Right ventricle myocardium inferior (tissue), 1 donor: ENCODE measurements at places on chromosomes 5 and 9.

GRCh38 chr5:60977956-60978737 is 33.1 kb downstream of the NDUFAF2 start:
- no peak for DNase-seq

DNA sequence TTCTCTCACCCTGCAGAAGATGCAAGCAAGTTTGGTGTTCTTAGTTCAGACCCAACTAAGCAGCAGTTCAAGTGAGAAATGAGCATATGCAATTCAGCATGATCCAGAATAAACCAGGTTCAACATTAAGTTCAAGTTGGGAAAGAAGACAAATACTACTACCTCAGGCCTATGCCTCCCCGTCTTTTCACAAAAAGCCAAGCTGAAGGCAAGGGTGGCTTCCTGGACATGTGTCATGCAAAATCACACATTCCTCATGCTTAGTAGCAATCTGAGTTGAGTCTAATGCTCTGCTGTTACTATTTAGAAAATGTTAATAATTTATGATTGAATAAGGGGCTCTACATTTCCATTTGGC is 453.4 kb upstream of the GRAMD2B start:
- no peak for DNase-seq

DNA sequence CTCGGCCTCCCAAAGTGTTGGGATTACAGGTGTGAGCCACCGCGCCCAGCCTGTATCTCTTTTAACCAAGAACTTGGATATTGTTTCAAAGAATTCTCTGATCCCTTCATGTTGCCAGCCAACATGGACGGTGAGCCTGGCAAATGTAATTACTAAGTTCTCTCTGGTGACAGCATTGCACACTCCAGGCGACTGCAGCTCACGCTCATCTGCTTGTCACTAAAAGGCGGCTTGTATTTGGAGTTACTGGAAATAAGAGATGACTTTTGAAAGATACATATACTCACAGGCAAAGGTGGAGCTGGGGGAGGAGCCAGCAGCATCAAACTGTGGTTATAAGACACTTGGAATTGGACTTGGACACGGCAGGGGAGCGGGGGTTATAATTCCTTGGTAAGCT is 172.3 kb downstream of the SLIT3 start:
- DNase-seq: no peak

DNA sequence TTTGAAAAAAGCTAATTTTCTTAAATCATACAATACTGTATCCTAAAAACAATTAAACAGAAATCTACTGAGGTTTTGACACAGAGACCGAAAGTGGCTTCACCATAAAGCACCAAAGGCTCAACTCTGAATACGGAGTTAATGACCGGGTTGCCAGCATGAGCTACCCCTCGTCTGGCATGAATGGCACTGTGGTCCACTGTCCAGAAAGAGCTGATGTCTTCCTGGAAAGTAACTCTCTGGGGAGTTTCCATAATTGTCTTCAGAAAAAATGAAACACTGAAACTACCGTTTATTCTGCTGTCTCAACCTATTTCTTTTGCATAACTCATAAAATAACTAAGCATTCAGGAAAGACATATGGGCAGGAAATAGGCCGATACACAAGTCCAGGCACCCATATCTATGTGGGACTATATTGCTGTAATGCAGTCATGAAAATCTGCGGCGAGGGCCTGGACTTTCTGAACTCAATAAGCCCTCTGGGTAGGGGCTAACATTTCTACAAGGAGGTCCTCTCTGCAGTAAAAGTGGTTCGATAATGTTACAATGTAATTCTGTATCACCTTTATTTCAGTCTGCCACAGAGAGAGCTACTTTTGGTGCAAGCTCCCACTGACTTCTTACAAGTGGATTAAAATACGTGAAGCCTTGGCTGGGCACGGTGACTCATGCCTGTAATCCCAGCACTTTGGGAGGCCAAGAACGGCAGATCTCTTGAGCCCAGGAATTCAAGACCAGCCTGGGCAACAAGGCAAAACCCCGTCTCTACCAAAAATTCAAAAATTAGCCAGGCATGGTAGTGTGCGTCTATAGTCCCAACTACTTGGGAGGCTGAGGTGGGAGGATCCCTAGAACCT is 52.4 kb downstream of the ANKH start:
- no peak for DNase-seq

GRCh38 chr5:3080366-3080765 is 328.9 kb upstream of the IRX2 start:
- DNase-seq: no peak

DNA sequence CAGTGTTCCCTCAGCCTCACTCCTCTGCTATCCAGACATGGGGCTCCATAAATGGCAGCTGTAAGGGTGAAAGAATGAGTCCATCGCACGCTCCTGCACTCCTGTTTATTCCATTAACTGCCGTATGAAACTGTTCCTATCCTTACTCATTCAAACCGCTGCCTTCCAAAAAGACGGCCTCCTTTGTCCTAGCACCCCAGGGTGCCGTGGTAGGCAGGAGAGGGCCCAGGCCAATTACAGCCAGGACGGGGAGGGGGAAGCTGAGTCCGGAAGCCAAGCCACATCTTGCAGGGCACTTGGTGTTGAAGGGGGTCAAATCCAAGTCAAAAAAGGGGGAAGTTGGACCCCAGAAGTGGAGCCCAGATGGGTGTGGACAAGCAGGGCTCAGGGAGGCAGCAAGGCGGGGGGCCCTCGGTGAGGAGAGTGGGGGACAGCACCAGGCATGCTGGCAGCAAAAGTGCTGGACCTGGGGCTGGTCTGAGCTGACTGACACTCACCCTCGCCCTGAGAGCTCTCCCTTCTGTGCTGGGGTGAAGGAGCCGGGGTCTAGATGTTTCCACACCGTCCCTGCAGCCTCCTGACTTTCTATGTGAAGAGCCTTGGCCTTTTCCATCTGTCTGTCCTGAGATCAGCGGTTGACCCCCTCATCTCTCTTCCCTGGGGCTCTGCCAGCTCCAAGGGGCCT is 63.3 kb downstream of the COL23A1 start:
- DNase-seq: no peak

DNA sequence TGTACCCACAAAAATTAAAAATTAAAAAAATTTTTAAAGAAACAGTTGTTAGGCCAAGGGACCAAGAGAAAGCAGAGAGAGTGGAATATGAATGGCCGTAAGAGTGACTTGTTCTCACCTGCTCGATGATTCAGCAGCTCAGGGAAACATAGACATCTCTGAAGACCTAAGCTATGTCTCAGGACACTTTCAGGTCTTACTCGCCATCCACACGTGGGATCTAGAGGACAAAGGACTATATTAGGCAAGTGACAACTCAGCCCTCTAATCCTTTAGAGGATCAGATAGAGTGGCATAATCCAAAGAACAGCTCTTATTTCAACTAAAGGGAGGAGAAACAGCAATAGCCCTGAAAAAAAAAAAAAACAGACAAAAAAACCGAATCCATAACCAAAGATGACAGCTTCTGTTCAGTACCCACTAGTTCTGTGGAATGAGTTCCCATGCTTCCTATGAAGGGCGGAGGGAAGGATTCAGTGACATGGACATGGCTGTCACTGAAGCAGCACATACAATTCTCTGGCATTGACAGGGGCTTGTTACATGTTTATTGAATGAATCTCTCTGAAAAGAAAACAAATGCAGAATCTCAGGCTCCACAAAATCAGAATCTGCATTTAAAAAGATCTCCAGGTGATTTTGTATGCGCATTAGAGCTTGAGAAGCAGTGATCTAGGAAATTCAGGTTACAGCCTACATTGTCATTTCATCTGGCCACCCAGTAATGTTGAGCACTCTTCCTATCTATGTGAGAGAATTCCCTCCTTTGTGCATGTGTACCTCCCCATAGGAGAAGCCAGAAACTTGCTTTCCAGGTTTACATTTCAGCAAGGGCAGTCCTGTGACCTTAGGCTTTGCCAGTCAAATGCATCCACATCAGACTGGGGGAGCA is 96.0 kb downstream of the KIAA1958 start:
- DNase-seq: no peak

- DNase-seq: peak; percentile 74
Measured at GRCh38 chr5:158899792-158900191, 199.9 kb downstream of the EBF1 start.

- no peak for DNase-seq
Measured at GRCh38 chr9:4152876-4153275, 147.0 kb downstream of the GLIS3 start.

- no peak for DNase-seq
Measured at GRCh38 chr5:134083517-134083916, 31.0 kb upstream of the TCF7 start.

- peak; percentile 34 for DNase-seq
Measured at GRCh38 chr9:124471761-124472160, 21.5 kb downstream of the ADGRD2 start.

DNA sequence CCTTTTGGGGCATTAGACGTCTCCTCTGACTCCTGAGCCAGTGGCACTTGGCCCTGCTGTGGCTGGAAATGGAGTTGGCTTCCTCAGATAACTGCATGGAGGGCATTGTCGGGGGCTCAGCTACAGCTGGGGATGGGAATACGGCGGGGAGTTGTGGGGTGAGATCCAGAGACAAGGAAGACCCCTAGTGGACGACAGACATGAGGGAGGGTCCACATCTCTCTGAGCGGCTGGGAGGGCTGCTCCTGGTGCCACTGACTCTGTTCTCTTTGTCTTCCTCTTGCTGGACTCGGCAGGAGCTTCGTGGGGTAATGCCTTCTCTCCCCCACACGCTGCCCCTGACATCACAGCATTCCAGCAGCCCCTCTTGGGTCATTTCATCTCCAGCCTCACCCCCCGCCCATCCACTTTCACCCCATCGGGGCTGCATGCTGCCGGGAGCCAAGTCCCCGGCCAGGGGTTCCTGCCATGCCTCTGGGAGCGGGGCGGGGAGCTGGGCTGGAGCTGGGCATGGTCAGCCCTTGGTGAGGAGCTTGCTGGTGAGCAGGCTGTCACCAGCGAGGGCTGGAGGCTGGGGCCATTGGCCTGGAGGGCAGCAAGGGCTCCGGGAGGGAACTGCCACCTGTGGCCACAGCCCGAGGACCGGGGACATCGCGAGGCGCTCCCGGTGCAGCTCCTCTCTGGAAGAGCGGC is 172.3 kb downstream of the CACNA1B start:
- no peak for DNase-seq

DNA sequence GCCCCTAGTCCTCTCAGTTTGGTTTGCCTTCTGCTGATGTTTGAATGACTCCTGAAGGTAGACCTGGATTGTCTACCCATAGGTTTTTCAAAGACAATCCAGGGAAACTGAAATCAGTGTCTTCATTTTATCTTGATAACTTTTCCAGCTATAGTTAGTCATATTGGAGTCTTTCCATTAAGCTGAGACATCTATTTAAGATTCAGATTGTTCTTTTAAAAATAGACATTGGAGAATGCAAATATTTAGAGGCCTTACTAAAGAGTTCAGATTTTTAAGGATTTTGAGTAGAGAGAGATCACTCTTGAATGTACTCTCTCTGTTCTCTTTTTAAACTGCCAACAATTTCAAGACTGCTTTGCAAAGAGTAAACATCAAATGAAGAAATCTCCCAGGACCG is 69.1 kb downstream of the GDNF start:
- no peak for DNase-seq

DNA sequence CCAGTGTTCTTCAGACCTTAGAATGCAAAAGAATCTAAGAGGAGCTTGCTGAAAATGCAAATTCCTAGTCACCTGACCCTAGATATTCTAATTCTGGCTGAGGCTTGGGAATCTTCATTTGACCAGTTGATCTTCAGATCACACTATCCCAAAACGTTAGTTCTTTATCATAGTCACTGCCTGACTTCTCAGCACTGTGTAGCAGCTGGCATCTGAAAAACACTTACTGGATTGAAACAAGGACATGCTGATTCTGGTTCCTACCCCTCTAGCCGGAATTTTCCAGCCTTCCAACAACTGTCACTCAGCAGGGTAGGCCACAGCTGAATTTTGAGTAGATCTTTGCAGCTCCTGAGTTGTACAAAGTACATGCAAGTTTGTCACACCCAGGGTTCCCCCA is 72.2 kb downstream of the EBF1 start:
- no peak for DNase-seq

- DNase-seq: no peak
Measured at GRCh38 chr5:3836528-3836927, 240.9 kb downstream of the IRX1 start.

DNA sequence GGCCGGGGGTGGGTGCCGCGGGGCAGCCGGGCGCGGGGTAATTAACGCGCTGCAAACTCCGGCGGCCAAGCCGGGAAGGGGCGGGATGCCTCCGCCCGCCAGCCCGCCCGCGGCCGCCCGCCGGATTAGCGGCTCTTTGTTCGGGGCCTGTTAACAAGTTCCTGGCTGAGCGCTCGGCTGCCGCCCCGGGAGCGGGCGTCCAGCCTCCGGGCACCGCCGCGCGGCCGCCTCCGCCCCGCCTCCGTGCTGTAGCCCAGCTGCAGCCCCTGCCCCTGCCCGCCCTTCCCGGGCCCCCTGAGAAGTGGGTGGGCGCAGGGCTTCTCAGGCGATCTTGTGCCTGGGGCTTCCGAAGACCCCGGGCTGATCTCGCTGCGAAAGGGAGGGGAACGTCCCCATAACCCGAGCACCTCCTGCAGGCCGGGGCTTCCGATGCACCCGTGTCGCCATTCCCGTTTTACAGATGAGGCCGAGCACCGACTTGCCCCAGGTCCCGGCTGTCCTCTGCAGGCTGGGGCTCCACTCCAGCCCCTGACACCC is 7.5 kb downstream of the UNC5A start:
- DNase-seq: peak; percentile 72

- no peak for DNase-seq
Measured at GRCh38 chr5:58281189-58281588, 178.7 kb downstream of the PLK2 start.

DNA sequence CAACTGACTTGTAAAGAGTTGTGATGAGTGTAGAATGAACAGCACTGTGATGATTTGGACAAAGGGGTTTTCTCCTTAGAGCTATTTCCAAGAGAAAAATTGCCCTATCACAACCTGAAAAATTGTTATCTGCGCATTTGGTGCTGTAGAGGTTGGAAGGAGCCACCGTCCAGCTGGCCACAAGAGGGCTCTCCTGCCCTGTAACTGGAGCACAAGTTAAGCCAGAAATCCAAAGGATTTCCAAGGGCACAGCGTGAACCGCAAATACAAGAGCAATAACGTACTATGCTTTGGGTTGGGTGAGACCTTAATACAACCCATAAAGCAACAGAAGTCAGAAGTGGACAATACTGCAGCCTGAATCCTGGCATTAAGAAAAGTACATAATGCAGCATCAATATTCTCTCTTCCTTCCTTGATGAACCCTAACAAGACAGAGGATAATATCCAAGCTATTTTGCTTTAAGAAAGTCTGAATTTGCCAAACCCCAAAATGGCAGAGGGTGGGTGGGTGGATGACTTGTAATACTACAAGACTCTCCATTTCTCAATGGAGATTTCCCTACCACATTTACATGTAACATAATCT is 56.8 kb upstream of the SMIM32 start:
- DNase-seq: no peak

GRCh38 chr5:144950996-144951395 is 780.3 kb downstream of the KCTD16 start:
- no peak for DNase-seq

- DNase-seq: peak; percentile 64
Measured at GRCh38 chr9:119368681-119369581, at the start of gene BRINP1. TSS of gene BRINP1 (minus strand) at chr9:119369435. CDS start at chr9:119313355, 56,080 bp downstream.

DNA sequence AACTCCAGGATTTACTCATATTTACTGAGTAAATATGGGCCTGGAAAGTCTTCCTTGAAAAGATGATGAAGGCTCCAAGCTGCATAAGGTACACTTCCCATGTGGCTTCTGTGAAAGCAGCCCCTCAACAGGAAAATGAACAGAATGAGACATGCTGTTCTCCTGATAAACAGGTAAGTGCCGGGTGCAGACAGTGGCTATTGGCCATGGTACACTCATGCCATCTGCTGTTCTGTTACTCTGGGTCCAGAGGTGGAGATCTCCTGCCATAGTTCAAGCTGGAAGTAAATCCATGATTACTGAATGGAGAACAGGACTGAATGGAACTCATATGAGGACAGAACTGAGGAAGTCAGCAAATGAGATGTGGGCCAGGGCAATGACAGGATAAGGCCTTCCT is 103.6 kb downstream of the SLIT3 start:
- no peak for DNase-seq
